Smooth muscle cell of bladder (primary cell): ENCODE measurements at places on chromosomes 2 and 18. TPM values are rescaled to one million over a fixed set of nuclear protein-coding genes. Genes with fewer than 3 reads are reported as not detected.

EGR4 gene
- total RNA-seq = not detected in 2 replicates

ATAD2B gene
- total RNA-seq = 8.6 and 11.2 TPM in 2 replicates

CD8B2 gene
- not detected in 2 replicates for total RNA-seq

XDH gene
- 0.14 TPM in 1 of 2 replicates, not detected in the other for total RNA-seq

FSIP2 gene
- total RNA-seq = under 0.01 TPM in 2 replicates

ASTL gene
- total RNA-seq = not detected in 2 replicates

ADNP2 gene
- 9.3 and 10.5 TPM in 2 replicates for total RNA-seq
